ENCODE measurements at places on chromosomes 3 and 15. TPM values are rescaled to one million over a fixed set of nuclear protein-coding genes. Genes with fewer than 3 reads are reported as not detected.

DNA sequence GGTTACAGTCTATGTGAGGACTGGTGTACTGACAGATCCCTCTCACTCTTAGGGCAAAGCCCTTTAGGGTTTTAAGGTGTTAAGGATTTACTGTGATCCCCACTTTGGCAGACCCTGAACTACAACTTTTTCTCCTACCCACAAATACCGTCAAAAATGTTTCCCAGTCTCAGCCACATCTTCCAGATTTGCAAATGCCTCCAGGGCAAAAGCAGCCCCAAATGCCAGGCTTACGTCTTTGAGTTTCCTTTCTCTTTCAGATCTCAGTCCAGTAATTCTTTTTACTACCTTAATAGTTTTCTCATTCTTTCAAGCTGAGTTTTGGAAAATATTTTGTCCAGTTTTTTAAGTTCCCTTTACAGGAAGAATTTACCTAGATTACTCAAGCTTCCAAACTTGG lies 13.4 kb upstream of the ITGA11 start:
- no peak for DNase-seq
- no peak overlapping the region for H3K27ac ChIP-seq
- no peaks in the 10 kb centered on the region for H3K4me1 ChIP-seq
- H3K4me3 ChIP-seq = no peak overlapping the region

DNA sequence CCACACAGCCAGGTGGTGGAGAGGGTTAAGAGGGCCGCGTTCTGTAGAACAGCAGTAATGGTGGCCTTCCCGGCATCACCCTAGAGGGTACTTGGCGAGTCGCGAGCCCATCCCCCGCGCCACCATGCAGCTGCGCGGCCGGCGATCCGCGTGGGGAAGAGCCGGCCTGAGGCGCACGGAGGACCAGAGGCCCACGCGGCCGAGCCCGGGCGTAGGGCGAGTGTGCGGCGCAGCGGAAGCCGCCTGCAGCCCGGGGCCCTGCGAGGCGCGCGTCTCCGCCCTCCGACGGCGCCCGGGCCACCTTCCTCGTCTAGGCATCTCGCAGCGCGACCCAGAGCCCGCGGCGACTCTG lies 423 bp downstream of the TKT start:
- H3K36me3 ChIP-seq = peaks cover 29% of the 10 kb centered on the region
- no peaks in the 10 kb centered on the region for H3K27me3 ChIP-seq
- H3K4me3 ChIP-seq = peak overlapping the region; percentile 91

- no peaks in the 10 kb centered on the region for H3K36me3 ChIP-seq
- H3K27ac ChIP-seq = no peak overlapping the region
- H3K4me3 ChIP-seq = no peak overlapping the region
- H3K27me3 ChIP-seq = no peaks in the 10 kb centered on the region
Observed at GRCh38 chr3:96748139-96748538, 66.3 kb upstream of the EPHA6 start.

The HHLA2 gene
- total RNA-seq = 0.51 TPM

The PPARG gene
- total RNA-seq = 40.1 TPM

The SCG5 gene
- 3.7 TPM for total RNA-seq

The GRAMD2A gene
- total RNA-seq = not detected

GRCh38 chr3:115151921-115152320 lies 4.8 kb upstream of the ZBTB20 start:
- no peak for DNase-seq
- H3K4me3 ChIP-seq = no peak overlapping the region
- H3K27me3 ChIP-seq = peaks cover 10% of the 10 kb centered on the region
- peaks cover 3% of the 10 kb centered on the region for H3K4me1 ChIP-seq
- no peak overlapping the region for H3K27ac ChIP-seq

- no peak overlapping the region for H3K4me3 ChIP-seq
- no peaks in the 10 kb centered on the region for H3K36me3 ChIP-seq
- no peak for DNase-seq
- no peak overlapping the region for H3K27ac ChIP-seq
- H3K4me1 ChIP-seq = no peaks in the 10 kb centered on the region
- no peaks in the 10 kb centered on the region for H3K27me3 ChIP-seq
Observed at GRCh38 chr3:66638717-66639116, 137.9 kb upstream of the LRIG1 start.

DNA sequence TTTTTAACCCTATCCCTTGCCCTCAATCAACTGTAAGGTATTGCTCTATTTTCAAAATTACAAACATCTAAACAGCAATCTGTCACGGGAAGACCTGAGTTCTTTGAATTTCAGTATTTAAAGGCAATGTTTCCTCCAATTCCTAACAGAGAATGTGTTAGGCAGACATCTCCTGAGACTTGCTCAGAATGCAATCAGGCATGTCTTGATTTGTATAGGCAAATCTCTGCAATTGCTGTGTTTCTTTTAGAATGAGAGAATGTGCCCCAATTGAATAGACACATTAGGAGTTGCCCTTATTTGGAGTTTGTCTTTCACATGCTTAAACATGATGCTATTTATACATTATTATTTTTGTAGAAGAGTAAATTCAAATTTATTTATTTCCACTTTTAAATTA lies 205.6 kb downstream of the CADM2 start:
- no peak for DNase-seq
- no peak overlapping the region for H3K27ac ChIP-seq
- no peaks in the 10 kb centered on the region for H3K4me1 ChIP-seq

GRCh38 chr3:177820683-177821316 lies 623.5 kb upstream of the TBL1XR1 start:
- H3K4me3 ChIP-seq = no peak overlapping the region
- DNase-seq = no peak
- no peaks in the 10 kb centered on the region for H3K36me3 ChIP-seq
- no peaks in the 10 kb centered on the region for H3K27me3 ChIP-seq
- H3K4me1 ChIP-seq = peaks cover 8% of the 10 kb centered on the region

The ADAMTS7 gene
- total RNA-seq = 7.2 TPM

The ABHD6 gene
- 28.2 TPM for total RNA-seq

The ROPN1B gene
- total RNA-seq = not detected

The CTXND1 gene
- not detected for total RNA-seq

DNA sequence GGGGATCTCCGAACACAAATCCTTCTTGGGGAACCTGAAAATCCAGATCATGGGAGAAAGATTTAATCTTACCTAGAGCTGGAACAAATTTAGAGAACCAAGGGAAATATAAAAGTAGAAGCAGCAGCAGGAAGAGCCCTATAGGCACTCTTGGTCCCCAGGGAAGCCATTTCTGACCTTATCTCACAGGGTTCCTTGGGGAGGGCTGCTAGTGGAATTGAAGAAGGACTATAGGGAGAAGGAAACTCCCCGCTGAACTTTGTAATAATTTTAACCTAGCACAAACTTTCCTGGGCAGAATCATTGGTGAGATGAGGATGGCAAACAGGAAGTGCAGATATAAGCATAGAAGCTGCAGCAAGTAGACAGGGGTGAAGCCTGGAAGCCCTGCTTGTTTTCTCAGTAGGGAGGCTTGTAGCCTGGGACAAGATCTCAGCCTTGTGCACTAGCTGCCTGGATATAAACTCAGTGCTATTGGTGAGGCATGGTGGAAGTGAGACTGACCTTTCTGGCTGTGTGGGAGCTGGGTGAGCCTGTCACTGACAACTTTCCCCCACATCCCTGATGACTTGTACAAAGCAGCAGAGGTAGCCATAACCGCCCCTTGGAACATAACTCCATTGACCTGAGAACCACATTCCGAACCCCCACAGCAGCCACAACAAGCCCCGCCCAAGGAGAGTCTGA lies 343.0 kb upstream of the TGFBR2 start:
- peaks cover 14% of the 10 kb centered on the region for H3K4me1 ChIP-seq
- peaks cover 5% of the 10 kb centered on the region for H3K36me3 ChIP-seq
- H3K27ac ChIP-seq = no peak overlapping the region
- no peaks in the 10 kb centered on the region for H3K27me3 ChIP-seq
- no peak overlapping the region for H3K4me3 ChIP-seq
- DNase-seq = no peak
